Motor neuron (in vitro differentiated cells): ENCODE measurements at places on chromosomes 16 and 17. TPM values are rescaled to one million over a fixed set of nuclear protein-coding genes. Genes with fewer than 3 reads are reported as not detected.
A peak's percentile ranks its signal among the peaks of the same experiment; 100 is the strongest.

Gene ZNF286A
- 35.6 and 52.0 TPM in 2 replicates for total RNA-seq

- no peak for ATAC-seq
These were observed 28.4 kb upstream of the TANC2 start for GRCh38 chr17:62937606-62938005.

- ATAC-seq, result no peak
These were observed 33.6 kb upstream of the ANKFY1 start for GRCh38 chr17:4297351-4297750.

DNA sequence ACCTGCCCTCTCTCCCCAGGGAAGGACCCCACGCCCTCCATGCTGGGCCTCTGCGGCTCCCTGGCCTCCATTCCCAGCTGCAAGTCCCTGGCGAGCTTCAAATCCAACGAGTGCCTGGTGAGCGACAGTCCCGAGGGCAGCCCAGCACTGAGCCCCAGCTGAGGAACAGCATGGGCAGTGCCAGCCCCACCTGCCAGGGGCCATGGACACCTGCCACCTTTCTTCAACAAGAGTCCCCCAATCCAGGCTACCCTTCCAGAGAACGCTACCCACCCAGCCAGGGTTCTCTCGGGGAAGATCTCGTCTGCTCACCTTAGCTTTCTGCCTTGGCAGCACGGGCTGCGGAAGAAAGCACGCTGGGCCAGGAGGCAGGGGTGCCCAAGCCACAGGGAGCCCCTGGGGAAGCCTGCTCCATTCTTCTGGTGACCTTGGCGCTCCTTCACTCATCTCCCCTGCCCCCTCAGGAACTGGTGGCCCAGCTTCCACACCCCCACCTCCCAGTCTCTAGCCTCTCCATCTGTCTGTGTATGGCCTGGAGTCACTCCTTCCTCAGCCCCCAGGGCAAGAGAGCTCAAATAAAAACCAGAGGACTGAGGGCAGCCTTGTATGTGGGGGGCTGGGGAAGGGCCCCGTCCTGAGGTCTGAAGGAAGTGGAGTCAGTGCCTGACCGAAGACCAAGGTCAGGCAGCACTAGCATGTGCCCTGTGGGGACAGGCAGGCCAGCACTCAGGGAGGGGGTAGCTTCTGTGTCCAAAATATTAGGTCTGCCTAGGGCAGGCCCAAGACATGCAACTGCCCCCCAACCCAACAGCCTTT lies 6.3 kb downstream of the SLC25A39 start:
- no peak for ATAC-seq

Gene PYY
- total RNA-seq, result not detected in 2 replicates

- no peak for ATAC-seq
These were observed 213.3 kb upstream of the AXIN2 start for GRCh38 chr17:65774787-65775186.

DNA sequence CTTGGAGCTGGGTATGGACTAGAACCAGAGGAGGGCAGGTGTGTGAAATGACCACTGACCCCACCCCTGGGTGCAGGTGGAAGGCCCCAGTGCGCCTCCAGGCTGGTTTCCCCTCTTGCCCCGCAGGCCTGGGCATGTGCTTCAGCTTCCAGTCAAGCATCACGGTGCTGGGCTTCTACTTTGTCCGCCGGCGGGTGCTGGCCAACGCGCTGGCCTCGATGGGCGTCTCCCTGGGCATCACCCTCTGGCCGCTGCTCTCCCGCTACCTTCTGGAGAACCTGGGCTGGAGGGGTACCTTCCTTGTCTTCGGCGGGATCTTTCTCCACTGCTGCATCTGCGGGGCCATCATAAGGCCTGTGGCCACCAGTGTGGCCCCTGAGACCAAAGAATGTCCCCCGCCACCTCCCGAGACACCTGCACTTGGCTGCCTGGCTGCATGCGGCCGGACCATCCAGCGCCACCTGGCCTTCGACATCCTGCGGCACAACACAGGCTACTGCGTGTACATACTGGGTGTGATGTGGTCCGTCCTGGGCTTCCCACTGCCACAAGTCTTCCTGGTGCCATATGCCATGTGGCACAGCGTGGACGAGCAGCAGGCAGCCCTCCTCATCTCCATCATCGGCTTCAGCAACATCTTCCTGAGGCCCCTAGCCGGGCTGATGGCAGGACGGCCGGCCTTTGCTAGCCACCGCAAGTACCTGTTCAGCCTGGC lies 9.7 kb upstream of the ARMC7 start:
- no peak for ATAC-seq

DNA sequence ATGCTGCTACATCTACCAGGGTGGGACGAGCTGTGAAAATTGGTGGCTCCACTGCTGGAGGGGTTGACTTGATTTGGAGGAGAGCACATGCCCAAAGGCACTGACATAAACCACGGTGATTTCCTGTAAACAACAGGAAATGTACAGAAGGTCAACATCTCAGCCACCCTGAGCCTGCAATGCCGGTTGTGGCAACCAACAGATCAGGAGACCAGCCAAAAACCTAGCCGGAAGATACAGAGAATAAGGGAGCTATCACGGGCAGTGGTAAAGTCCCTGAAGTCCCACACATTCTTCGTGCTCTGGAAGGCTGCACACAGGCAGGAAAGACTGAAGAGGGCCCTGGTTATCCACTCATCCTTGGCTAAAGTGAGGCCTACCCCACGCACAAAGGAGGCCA lies 56.2 kb downstream of the ADCY9 start:
- no peak for ATAC-seq

DNA sequence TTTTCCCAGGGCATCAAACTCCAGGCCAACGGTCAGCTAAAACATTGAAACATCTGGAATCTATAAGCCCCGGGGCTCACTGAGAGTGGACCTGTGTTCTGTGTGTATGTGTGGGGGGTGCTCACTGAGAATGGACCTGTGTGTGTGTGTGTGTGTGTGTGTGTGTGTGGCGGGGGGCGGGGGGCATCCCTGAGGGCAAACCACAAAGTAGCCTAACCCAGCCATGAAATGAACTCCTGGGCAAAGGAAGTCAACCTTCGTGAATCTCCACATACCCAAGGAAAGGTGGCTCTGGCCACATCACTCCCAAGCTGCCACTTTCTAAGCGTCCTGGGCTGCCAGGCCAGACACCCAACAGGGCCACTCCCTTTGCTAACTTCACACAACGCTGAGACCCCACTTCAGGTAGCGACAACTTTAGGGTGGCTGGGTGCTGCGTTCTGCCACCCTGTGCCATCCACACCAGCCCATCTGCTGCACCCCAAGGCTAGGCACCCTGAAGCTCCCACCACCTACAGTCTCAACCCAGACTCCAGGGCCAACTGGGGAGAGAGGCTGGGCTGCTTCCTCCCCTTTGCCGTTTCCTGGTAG lies 1.6 kb downstream of the MAFG start:
- ATAC-seq, result no peak

Gene KRTAP16-1
- total RNA-seq, result not detected in 2 replicates

- no peak for ATAC-seq
These were observed 24.0 kb downstream of the AKTIP start for GRCh38 chr16:53478965-53479364.

DNA sequence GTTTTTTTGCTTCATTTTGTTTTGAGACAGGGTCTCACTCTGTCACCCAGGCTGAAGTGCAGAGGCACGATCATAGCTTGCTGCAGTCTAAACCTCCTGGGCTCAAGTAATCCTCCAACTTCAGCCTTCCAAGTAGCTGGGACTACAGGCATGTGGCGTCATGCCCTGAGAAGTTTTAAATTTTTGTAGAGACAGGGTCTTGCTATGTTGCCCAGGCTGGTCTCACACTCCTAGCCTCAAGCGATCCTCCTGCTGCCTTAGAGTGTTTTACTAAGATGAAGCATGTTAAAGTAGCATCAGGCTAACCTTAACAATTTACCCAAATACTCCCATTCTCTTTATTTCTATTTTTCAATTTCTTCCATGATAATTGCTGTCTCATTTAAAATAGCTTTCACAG lies 49.2 kb upstream of the CACNG3 start:
- no peak for ATAC-seq

DNA sequence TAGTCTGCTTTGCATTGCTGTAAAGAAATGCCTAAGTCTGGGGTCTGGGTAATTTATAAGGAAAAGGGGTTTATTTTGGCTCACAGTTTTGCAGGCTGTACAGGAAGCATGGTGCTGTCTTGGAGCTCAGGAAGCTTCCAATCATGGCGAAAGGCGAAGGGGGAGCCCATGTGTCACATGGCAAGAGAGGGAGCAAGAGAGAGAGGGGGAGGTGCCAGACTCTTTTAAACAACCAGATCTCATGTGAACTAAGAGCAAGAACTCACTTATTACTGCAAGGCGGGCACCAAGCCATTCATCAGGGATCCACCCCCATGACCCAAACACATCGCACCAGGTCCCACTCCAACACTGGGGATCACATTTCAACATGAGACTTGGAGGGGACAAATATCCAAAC lies 148.2 kb upstream of the HS3ST2 start:
- no peak for ATAC-seq

DNA sequence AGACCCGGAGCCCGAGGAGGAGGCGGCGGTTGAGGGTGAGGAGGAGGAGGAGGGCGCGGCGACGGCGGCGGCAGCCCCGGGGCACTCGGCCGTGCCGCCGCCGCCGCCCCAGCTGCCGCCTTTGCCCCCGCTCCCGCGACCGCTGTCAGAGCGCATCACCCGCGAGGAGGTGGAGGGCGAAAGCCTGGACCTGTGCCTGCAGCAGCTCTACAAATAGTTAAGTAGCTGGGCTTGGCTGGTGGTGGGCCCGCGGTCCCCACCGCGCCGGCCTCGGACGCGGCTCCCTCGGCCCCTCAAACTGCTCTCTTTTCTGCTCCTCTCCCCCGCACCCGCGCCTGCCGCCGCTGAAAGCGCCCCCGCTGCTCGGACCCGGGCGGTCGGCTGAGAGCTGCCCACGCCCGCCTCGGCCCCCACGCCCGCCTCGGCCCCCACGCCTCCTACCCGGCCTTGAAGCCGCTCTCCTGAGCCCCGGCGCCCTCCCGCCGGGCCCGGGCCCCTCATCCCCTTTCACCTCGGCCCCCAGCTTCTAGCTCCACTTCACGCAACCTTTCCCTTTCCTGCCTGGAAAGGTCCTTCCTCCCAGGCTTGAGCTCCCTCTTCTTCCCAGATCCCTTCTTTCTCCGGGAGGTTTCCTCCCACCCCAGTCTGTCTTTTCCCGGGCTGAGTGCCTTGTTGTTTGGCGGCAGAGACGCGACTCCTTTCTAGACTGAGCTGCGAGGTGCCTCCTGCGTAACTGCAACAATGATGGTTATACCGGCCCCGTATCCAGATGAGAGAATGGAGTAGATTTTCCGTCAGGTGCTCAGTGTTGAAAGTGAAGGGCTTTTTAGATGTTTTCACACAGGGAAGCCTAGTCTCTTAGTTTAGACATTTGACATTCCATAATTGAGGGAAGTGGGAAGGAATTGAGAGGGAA lies 850 bp downstream of the PPM1E start:
- ATAC-seq, result no peak

Gene ZNF500
- total RNA-seq, result 7.8 and 7.9 TPM in 2 replicates

DNA sequence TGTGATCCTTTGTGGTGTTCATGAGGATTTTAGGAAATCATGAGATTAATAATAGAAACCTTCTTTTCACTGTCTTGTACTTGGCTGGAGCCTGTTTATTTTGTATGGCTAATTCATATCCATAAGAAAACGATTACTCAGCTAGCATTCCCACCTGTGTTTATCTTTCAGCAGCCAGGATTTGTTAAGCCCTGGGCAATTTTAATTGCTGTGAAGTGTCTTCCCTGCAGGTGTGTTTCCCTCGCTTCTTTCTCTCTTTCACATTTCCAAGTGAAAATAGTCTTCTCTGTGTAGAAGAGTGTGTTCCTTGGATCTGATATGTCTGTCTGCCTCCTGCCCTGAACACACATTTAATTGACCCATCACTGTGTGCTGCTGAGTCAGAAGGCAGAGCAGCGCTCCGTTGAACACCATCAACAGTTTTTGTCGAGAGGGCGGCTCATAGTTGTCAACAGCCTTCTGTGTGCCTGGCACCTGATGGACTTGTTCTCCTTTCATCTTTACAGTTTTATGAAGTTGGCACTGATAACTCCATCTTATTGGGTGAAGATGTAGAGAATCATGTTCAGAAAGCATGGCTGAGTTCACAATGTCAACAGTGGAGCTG lies 83.2 kb downstream of the SPECC1 start:
- ATAC-seq, result no peak

Gene TBC1D3K
- not detected in 2 replicates for total RNA-seq

DNA sequence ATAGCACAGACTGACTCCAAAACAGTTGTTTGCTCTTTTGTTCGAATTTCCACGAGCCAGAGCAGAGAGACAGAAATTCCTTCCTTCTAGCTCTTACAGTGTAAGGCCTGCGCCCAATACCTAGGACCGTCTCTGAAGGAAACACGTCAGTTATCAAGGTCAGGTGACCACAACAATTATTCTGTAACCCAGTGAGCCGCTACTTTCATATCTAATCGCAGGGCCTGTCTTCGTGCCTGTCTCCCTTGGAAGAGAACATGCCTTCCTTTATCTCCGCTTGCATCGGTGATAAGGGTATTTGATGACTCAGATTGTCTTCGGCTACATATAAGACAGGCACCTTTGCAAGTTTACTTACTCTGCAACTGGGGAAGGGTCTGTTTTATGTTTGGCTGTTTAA lies 288.0 kb downstream of the MAF start:
- no peak for ATAC-seq

Gene NEUROD2
- total RNA-seq, result 0.20 and 0.32 TPM in 2 replicates

- ATAC-seq, result no peak
These were observed 11.8 kb downstream of the SIAH1 start for GRCh38 chr16:48373258-48374029.

Gene CEP295NL
- 0.99 and 2.0 TPM in 2 replicates for total RNA-seq

GRCh38 chr16:11256661-11257130 lies 692 bp upstream of the SOCS1 start:
- ATAC-seq, result peak; percentile 4

DNA sequence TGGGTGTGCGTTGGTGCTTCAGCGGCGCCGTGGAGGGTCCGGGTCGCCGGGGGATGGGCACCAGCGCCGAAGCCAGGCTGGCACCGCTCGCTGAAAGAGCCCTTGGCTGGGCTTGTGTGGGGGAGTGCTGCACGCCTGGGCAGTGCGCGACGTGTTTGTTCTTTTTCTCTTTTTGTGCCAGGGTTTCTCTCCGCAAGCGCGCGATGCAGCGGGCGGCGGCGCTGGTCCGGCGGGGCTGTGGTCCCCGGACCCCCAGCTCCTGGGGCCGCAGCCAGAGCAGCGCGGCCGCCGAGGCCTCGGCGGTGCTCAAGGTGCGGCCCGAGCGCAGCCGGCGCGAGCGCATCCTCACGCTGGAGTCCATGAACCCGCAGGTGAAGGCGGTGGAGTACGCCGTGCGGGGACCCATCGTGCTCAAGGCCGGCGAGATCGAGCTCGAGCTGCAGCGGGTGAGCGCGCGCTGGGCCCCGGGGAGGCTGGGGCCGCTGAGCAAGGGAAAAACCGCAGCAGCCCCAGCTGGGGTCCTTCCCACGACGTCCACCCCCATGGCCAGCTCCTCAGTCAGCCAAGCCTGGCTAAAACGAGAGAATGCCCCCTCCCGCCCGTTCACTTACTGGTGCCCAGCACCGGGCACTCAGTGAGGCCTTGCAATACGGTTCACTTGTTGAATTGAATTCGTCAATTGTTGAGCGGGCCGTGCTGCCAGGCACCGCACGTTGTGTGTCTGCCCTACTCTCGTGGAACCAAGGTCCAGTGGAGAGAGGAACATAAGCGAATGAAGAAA lies 541 bp downstream of the GPT2 start:
- ATAC-seq, result no peak

Gene TBC1D3I
- total RNA-seq, result 0.11 and 0.19 TPM in 2 replicates
